Progenitor cell of endocrine pancreas (in vitro differentiated cells): ENCODE measurements at places on chromosomes 12 and 14.

- DNase-seq: no peak
- no peak overlapping the region for H3K27ac ChIP-seq
- H3K27me3 ChIP-seq: peaks cover 67% of the 10 kb centered on the region
- H3K4me1 ChIP-seq: no peaks in the 10 kb centered on the region
Measured at GRCh38 chr12:117370588-117370987, 9.2 kb upstream of the NOS1 start.

DNA sequence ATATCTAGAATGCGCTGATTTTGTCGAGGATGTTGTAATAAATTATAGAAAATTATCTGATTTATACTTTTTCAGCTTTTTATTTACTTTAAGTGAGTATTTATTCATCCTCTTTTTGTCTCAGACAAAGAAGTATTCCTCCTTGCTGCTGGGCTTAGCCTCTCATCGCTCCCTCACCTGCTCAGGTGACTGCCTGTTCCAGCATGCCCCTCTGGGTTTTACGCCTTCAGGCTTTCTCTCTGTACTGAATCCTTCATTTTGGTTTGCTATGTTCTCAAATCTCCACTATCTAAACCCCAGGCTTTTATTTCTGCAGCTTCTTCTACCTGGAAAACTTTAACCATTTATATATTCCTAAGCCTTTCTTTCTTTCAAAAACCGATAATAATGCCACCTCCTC, 1650.9 kb upstream of the SEL1L start:
- H3K4me3 ChIP-seq: no peak overlapping the region
- H3K27me3 ChIP-seq: no peaks in the 10 kb centered on the region
- H3K4me1 ChIP-seq: peaks cover 2% of the 10 kb centered on the region
- no peak overlapping the region for H3K27ac ChIP-seq
- H3K36me3 ChIP-seq: no peaks in the 10 kb centered on the region

GRCh38 chr14:32047791-32048190, 29.3 kb upstream of the ARHGAP5 start:
- no peaks in the 10 kb centered on the region for H3K27me3 ChIP-seq
- H3K36me3 ChIP-seq: no peaks in the 10 kb centered on the region
- no peak for DNase-seq
- H3K4me3 ChIP-seq: no peak overlapping the region

- H3K4me1 ChIP-seq: peaks cover 3% of the 10 kb centered on the region
- no peak overlapping the region for H3K4me3 ChIP-seq
- H3K27me3 ChIP-seq: peaks cover 22% of the 10 kb centered on the region
- DNase-seq: no peak
- no peak overlapping the region for H3K27ac ChIP-seq
Measured at GRCh38 chr12:100793182-100793581, 1.4 kb upstream of the ANO4 start.

GRCh38 chr14:61647704-61648103, 47.6 kb upstream of the HIF1A start:
- H3K36me3 ChIP-seq: no peaks in the 10 kb centered on the region
- H3K27me3 ChIP-seq: peaks cover 11% of the 10 kb centered on the region
- H3K4me3 ChIP-seq: no peak overlapping the region
- DNase-seq: no peak
